ENCODE measurements at places on chromosomes 4 and X.

GRCh38 chr4:6239486-6239885, 30.2 kb upstream of the WFS1 start:
- DNase-seq = no peak

DNA sequence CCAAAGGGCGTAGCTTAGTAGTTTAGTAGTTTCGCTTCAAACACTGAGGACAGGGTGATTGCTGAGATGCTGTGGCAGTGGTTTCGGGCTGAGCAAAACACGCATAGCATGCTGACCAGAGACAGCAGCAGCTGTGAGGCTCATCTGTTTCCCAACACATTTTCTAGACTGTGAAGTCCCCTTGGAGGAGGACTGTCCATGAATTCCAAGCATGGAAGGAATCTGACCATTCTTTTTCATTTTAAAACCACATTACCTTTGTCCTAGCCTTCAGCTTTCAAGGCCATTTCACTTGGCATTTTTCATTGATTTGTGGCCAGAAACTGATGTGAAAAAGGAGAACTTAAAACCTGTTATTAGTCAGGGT, 240.9 kb downstream of the PALLD start:
- no peak for DNase-seq

GRCh38 chr4:187940299-187940698, 55.3 kb upstream of the ZFP42 start:
- DNase-seq = no peak

DNA sequence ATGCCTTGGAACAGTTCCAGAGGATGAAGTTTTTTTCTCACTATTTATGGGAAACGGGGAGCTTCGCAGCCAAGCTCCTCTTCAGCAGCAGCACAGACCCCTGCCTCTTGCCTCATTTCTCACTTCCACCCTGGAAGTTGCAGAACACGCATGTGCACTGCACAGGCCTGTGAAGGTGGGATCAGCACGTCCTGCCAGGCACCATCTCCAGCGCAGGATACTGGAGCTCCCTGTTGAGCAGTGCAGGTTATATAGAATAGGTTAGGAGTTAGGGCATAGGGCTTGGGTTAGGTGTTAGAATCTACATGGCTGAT, 110.1 kb upstream of the CENPE start:
- no peak for DNase-seq

GRCh38 chr4:105594099-105595010, 41.9 kb downstream of the ARHGEF38 start:
- no peak for DNase-seq

- DNase-seq = peak; percentile 56
These were observed 443.2 kb downstream of the INPP4B start for GRCh38 chr4:142402900-142403299.

DNA sequence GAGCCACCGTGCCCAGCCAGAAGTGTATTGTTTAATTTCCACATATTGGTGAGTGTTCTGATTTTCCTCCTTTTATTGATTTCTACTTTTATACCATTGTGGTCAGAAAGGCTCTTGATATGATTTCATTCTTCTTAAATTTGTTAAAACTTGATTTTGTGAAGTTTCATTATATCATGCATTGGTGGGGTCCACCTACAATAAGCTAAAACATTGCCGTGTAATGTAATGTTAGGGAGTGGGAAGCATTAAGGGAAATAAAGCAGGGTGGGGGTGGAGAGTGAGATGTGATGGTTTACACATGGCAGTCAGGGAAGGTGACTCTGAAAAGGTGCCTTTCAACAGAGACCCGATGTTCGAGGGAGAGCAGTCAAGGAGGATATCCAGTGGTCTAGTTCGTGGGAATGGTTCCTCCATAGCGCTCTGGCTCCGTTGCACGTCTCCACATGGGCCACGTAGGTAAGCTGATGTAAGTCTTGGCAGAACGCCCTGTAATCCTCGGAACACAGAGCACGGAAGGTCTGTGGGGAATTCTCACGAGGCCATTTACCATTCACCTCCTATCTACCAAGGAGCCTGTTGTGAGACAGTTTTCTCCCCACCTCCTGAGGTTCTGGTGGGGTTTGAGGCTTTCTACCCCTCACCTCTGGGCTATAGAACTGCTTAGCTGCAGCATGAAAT, 7.7 kb upstream of the WDR13 start:
- no peak for DNase-seq

DNA sequence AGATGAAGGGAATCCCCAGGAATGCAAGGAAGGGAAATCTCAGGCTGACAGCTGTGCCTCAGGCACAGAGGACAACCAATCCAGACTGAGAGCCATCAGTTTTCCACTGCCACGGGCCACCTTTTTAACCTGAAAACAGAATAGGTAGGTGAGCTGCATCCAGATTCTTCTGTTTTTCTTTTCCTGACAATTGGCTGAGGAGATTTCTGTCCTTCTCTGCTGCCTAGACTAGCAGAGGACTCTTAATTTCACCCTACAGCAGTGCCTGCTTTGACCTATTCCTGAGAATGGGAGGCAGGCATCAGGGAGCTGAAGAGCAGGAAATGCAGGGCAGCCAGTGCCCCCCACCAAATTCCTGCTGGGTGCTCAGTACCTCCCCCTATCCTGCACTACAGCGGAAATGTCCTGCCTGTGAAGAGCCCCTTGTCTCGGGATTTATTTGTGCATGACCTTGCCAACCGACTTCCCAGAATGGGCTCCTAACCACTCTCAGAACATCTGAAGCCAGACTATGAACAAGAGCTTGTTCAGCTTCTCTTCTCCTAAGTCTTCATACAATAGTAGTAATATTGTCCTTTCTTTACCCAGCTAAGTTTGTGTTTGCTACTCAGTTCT, 65.1 kb downstream of the CASK start:
- DNase-seq = no peak

GRCh38 chrX:64202808-64203325, 2.6 kb downstream of the AMER1 start:
- DNase-seq = no peak

DNA sequence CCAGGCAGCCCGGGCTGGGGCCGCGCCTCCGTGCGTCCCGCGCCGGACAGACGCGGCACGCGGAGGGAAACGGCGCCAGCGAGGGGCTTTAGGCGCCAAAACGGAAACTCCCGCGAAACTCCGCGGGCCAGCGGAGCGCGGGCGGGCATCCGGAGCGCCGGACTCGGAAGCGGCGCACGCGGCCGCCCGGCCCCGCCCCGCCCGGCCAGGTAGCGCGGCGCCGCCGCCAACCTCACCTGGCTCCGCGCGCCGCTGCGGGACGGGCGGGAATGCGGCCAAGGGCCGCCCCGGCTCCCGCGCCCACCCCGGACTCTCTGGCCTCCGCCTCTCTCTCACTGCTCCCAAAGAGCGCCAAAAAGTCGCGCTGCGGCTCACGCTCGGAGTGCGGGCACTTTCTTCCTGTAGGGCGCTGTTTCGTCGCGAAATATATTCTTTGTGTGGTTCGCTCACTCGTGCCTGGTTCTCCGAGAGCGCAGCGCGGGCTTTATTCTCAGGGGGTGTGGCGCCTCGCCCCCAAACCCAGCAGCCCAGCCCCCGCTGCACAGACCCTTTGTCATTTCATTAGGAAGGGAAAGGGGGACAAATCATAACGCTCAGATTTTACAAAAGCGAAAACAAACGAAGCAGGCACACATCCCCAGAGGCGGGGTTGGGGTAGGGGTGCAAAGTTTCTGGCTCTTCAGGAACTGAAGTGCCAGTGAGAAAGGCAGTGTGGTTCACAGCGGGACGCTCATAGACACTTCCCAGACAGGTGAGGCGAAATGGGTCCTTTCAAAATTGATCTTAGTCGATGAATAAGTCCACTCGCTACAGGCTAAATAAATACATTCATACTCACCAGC, 961 bp upstream of the MBNL3 start:
- DNase-seq = peak; percentile 66

DNA sequence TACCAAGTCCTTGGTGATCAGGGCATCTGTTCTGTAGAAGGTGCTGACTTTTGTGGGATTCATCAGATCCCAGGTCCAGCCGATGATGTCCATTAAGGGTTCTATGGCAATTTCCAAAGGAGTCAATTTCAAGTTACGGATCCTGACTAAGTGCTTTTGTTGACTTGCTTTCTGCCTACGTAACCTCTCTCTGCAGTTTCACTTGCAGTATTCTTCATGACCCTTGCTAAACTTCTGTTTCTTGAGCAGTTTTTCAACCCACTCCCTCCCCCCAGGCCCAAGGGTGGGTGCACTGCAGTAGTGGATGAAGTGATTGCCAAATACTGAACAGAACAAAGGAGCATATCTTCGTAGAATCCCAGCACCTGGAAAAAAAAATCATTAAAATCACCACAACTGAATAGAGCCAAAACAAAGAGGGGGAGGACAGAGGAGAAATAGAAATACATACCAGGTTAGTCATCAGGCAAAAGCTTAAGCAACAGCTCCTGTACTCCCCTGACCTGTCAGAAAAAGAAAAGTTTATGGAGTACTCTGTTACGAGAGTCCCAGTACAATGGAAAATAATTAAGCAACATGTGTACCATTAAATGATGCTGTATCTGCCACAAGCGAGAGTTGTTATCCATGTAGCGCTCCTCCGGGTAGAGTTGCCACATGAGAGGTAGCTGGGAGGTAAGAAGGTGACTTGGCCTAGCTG, 5.8 kb downstream of the CMC4 start:
- DNase-seq = no peak

- DNase-seq = no peak
These were observed 41.4 kb upstream of the SPIN2A start for GRCh38 chrX:57178605-57179004.

- DNase-seq = no peak
These were observed 173.1 kb downstream of the VSIG4 start for GRCh38 chrX:65866773-65867172.

DNA sequence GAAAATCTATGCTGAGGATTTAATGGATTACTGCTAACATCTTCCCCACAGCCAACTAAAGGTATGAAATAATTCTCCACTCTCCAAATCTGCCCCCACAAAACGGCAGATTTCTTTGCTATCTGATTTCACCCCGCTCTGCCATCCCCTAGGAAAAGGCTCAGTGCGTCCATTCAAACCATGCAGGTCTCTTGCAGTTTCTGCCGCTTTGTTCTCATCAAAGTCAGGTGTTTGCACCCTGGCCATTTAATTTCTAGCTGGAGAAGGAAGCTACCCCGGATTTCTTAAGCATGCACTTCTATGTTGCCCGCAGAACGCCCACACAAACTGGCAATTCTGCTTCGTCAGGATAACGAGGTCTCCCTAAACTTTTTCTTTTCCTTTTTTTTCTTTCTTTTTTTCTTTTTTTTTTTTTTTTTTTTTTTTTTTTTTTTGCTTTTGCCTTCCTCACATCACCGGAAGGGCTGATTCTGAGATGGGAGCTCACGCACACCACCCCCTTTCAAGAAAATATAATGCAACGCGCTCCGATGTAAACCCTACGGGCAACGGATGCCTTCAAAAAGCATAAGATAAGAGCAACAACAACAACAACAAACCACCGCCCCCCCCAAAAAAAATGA, 3.3 kb downstream of the NLGN4X start:
- DNase-seq = no peak

DNA sequence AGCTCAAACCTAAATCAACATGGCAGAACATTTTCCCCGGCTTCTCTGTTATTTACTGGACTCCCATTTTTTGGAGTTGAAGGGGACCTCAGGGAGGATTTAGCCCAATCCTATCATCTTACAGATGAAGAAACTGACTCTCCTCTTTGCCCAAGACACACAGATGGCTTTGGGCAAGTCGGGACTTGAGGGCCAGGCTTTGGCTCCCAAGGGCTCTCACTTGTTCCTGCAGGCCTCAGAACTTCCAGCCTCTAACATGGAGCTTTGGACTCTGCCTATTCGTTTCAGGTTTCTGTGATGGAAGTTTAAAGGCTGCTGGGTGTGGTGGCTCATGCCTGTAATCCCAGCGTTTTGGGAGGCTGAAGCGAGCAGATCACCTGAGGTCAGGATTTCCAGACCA, 59.5 kb downstream of the RHOH start:
- DNase-seq = no peak

DNA sequence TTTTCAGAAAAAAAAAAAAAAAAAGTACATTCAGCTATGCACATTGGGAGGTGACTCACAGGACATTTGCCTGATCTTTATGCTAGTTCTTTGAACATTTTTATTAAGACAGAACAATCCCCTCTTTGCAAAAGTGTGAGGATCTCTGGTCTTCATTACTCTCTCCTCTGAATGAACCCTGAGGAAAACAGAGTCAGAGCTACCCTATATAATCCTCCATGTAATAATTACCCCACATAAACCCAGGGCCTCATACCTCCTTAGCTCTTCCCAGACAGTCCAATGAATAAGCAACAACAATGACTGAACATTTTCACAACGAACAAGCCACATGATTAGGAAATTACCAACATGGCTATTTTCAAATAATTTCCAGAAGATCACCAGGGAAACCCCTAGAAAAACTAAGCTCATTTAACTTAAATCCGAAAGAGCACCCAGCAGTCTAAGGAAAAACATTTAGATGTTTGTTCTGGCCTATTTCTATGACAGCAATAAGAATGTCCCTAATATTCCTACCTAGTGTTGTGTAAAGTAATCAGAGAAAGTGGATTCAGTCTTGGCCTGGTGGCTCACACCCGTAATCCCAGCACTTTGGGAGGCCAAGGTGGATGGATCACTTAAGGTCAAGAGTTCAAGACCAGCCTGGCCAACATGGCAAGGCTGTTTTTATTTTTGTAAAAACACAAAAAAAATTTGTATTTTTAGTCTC, 37.8 kb downstream of the TBC1D9 start:
- no peak for DNase-seq

GRCh38 chr4:67765928-67766327, 11.7 kb upstream of the GNRHR start:
- no peak for DNase-seq

- no peak for DNase-seq
These were observed 48.4 kb downstream of the AKAP4 start for GRCh38 chrX:50152456-50152855.

DNA sequence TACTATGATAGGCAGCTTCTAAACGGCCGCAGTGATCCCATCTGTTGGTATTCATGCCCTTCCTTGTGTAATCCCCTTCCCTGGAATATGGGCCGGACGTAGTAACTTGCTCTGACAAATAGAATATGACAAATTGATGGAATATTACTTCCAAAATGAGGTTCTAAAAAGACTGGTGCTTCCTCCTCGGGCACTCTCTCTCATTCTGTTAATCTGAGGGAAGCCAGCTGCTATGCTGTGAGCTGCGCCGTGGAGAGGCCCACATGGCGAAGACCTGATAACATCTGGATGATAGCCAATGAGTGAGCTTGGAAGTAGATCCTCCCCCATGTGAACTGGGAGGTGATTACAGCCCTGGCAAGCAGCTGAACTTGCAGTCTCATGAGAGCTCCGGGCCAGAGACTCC, 27.2 kb upstream of the SLC25A4 start:
- DNase-seq = no peak

DNA sequence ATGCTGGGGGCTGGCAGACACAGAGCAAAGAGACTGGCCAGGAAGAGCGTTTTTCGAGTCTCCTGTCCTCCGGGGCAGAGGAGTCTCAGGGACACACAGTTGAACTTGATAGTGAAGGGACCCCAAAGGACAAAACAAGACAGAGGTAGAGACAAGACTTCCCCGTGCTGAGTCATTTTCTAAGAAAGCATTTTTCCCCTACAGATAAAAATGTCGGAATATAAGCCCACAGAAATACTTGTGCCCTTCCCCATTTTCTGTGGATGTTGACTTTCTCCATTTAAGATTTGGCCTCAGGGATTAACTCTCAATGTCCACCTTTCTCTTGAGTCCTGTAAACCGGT, 523 bp upstream of the BTK start:
- no peak for DNase-seq
